Stimulated activated naive CD4-positive, alpha-beta T cell (primary cell): ENCODE measurements at places on chromosomes 13 and 19.

DNA sequence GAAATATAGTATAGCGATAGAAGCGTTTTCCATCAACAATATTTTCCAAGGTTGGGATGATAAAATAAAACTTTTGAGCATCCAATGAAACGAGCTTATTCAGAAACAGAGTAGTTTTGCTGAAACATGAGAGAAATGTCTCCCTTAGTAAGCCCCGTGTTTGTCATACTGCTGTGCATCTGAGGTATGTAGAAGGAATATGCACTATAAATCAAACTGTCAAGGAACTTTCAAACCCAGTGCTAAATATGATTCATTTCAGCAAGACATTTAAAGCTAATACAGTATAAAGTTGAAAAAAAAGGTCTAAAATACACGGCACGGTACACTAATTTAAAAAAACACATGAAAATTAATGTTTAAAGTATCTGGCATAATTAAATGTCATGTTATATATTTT, 546.2 kb downstream of the SLITRK5 start:
- DNase-seq, result no peak

- no peak for DNase-seq
Observed at GRCh38 chr19:27765397-27765796, 1447.6 kb downstream of the UQCRFS1 start.

- no peak for DNase-seq
Observed at GRCh38 chr19:2625434-2625833, 77.1 kb downstream of the GNG7 start.

DNA sequence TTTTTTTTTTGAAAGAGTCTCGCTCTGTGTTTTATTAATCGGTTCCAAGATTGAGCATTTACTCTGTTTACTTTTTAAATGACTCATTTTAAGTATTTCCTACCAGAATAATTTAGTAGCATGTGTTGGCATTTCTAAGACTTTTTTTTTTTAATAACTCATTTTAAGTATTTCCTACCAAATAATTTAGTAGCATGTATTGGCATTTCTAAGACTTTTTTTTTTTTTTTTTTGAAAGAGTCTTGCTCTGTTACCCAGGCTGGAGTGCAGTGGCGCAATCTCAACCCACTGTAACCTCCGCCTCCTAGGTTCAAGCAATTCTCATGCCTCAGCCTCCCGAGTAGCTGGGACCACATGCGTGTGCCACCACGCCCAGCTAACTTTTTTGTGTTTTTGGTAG, 13.1 kb downstream of the SETDB2 start:
- no peak for DNase-seq

DNA sequence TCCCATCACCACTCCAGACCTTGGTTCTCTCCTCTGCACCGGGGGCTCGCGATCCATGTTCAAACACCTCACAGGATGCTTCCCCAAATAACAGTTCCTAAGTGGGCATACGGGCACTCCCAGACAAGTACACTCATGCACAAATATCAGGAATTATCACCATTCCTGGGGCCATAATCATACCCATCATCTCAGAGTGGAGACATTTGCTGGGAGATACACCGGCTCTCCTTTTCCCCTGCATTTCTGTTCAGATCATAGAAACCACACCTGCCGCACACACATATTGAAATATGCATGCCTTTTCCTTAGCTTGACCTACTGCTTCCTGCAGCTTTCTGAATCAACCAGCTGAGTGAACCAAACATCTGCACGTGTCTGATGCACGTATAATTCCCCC, 33.9 kb upstream of the MBNL2 start:
- no peak for DNase-seq

DNA sequence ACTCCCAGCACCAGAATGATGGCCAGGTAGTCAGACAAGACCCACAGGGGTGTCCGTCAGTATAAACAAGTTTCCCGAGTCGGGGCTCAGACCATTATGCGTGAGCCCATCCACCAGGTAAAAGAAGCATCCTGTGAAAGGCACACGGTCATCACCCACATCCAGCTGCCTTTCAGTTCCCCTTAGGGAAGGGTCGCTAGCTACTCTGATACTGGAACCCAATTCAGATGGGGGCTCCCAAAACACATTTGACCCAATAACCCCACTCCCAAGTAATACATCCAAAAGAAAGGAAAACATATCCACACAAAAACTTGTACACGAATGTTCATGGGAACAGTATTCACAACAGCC, 66.8 kb downstream of the STK24 start:
- DNase-seq, result no peak
